Stimulated activated CD4-positive, alpha-beta T cell treated with anti-CD3 and anti-CD28 coated beads, Interleukin-1b, Interleukin-23, amount 100 ng/mL, for 24 hours (primary cell): ENCODE measurements at places on chromosomes 4 and X.

DNA sequence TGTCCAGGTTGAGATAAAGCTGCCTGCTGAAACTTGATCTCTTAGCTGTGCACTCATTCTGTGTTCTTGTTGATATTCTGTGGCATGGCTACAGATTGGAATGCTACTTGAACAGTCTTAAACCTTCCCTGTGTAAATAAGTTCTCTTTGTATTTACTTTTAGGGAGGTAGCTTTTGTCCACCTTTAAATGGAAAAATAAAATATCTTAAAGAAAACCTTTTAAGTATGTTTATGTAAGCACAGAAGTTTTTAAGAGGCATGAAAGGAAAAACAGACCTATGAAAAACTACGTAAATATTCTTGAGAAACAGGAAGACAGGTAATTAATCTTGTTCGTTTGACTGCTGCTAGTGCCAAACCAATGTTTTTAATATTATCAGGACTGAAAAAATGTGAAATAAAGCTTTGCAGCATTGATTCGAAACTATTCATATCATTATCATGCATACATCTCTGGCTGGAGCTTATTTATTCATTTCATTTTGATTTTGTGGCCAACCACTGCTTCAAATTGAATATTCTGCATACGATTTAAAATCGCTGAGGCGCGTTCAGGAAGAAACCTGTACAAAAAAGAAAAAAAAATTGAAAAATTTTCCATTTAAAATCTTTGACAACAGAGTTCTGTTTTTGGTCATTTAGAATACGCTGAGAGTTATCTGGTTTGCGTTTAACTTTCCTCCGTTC lies 17.8 kb downstream of the HSD17B13 start:
- no peak for DNase-seq

DNA sequence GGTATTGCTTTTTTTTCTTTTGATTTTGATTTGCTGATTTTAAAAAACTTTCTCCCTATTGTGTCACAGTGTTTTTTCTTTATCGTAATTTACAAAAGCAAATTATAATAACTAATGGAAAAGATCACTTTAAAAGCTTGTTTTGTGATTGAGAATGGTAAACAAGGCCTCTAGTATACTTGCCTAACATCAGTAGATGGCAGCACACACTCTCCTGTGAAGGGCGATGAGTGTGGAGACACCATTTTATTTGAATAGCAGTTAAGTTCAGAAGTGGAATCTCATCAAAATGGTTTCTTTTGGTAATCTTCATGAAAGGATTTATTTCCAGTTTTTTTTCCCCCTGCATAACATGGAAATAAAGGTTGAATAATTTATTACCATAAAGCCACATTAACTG lies 72.3 kb downstream of the PAK3 start:
- DNase-seq, result no peak

DNA sequence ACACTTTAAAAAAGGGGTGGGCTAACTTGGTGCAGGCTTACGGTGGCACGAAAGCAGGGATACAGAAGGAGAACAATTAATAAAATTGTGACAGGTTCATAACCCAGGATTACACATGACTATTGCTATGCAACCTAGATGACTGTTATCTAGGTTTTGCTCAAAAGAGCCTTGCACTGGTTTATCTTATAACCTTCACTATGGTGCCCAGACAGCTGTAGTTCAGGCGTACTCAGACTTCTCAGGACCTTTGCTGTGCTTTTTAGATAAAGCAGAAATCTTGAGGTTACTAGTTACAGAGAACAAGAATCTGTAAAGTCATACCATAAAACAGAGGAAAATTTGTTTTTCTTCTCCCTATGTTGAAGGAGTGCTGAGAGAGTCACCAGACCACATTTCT lies 44.4 kb downstream of the UGT2A3 start:
- DNase-seq, result no peak

DNA sequence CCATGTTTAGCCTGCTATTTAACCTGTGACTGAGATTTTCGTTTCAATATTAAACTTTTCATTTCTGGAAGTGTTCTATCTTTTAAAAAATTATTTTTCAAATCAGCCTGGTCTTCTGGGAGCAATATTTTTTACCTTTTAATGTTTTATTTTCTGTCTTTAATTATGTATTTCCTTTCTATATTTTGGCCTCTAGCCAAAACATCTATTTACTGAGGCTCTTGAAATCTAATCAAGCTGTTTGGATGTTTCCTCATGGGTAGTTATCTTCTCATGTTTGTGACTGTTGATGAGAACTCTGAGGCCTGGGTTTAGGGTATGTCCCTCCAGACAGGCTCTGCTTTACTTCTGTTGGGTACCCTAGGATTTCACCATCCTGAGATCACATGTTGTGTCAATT lies 10.3 kb upstream of the SLC10A4 start:
- DNase-seq, result no peak

DNA sequence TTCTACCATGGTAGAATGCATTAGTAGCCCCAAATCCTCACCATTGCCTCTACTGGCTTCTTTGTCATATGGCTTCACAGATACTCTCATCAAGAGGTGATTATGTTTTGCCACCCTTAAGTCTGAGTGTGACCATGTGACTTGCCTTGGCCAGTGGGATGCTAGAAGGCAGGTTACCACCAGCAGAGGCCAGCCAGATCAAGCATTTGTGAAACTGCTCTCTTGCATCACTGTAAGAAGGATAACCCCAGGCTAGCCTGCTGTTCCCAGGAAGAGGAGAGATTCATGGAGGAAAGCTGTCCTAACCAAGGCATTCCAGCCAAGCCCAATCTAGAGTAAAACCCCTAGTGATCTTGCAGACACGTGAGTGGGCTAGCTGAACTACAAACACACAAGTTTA lies 46.8 kb downstream of the USP46 start:
- no peak for DNase-seq

- DNase-seq, result no peak
Observed at GRCh38 chrX:153456161-153456560, 10.3 kb upstream of the TREX2 start.

- DNase-seq, result no peak
Observed at GRCh38 chrX:151167791-151168345, 8.5 kb upstream of the GPR50 start.

DNA sequence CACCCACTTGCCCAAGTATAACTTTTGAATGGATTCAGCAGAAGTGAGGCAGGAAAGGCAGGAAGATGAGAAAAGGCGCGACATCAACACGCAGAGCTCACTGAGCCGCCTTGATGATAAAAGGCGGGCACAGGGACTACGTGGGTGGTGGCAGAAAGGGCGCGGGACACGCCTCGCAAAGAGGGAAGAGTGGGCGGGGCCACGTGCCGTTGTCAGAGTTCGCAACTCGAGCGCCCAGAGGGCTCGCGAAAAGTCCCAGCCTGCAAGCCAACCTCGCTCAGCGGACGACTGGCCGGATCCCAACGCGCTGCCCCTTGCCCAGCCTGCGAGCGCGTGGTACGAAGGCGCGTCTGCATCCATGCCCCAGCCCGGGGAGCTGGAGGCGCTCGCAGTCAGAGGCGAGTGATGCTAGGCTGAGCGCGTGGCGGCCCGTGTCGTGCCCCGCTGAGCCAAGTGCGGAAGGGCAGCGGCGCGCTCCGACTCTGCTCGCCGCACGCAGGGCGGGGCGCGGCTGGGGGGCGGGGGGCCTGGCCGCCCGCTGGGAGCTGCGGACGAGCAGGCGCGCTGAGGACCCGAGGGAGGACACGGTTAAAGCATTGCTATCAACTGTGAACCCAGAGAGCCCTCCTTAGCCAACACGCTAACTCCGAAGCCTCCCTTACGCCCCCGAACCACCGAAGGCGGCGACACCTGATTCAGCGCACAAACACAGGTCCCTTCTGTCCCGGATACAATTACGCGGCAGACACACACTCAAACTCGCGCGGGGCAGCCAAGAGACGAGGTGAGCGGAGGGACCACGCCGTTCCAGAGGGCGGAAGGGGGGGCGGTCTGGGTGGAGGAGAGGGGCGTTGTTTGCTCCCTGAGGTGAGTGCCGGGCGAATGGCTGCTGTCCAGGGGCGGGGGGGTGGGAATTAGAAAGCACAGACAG lies at the start of gene UGT8:
UGT8 (plus strand) TSS at position 617 of the 931 bp plus-strand sequence. CDS start 24,074 bp downstream, outside the sequence.
- DNase-seq, result no peak

DNA sequence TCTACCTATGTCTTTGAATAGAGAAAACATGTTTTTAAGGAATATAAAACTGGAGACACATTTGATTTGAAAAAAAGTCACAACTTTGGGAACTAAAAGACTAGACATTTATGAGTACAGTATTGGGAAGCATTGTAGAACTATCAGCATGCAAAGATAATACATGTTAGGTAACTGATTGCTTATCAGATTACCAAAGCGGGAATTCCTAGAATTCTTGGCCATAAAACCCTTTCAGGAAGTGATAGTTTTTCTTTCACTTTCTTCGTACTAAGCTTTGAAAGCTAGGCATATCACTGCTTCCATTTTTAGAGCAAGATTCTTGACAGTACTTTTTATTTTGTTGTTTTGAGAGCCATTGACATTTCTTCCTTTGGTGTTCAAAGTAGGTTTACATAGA lies 646.6 kb upstream of the PITX2 start:
- no peak for DNase-seq

GRCh38 chr4:47473141-47473750 lies 9.7 kb upstream of the COMMD8 start:
- DNase-seq, result no peak

DNA sequence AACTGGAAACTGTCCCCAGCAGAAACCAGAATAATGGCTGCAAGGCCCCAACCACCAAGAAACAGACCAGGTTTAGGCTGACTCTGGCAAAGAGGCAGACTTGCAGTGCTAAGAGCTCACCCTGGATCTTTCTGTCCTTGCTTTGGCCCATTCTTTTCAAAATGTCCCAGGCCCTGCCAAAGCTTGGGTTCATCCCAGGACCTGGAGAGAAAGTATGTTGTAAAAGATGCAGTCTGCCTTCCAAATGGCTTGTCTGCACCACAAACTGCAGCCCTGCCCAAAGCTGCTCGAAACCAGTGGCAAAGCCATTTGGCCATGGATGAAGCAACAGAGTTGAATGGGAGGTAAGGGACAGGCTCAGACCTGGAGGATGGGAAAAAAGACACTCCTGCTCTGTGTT lies 38.0 kb upstream of the LNX1 start:
- no peak for DNase-seq

DNA sequence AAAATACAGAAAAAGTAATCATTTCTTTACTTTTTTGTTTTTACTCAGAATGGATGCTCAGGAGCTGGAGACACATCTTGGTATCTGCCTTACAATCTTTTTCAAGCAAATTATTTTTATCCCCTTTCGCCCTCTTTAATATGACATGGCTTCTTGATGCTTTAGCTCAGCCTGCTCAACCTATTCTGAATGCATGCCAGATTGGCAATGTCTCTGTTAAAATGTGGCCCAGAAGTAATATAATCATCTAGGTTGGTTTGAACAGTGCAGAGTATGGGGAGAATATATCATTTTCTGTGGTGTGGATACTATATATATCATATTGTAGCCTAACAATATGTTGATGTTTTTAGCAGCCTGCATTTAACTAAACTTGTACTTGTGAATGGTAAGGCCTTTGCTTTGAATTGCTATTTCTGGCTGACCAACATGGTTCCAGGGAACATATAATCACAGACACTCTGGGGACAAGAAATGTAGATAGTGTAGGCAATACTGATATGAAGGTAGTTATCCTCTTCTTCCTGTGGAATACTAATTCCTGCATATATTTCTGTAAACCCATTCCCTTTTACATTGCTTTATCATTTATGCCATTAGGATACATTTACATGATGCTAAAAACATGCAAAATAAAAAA lies 282.7 kb downstream of the PPP3CA start:
- DNase-seq, result no peak

DNA sequence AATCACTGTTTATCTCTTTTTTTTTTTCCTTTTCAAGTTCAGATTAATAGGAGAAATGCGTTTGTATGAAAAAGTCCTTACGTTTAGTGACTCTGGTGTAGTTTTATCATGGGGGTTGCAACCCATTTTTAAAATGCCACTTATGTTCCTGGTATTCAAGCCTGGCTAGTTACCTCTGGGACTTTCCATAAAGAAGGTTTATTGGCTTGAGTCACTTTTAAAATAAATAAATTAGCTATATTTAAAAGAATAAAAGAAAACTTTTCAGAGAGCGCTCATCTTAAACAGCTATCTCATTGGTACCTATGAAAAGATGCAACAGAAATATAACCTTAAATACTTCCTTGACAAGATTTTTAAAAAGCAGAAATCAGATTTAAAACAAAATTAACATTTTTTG lies 275.0 kb upstream of the IL1RAPL1 start:
- no peak for DNase-seq
